ENCODE measurements at places on chromosomes 6 and 20.

DNA sequence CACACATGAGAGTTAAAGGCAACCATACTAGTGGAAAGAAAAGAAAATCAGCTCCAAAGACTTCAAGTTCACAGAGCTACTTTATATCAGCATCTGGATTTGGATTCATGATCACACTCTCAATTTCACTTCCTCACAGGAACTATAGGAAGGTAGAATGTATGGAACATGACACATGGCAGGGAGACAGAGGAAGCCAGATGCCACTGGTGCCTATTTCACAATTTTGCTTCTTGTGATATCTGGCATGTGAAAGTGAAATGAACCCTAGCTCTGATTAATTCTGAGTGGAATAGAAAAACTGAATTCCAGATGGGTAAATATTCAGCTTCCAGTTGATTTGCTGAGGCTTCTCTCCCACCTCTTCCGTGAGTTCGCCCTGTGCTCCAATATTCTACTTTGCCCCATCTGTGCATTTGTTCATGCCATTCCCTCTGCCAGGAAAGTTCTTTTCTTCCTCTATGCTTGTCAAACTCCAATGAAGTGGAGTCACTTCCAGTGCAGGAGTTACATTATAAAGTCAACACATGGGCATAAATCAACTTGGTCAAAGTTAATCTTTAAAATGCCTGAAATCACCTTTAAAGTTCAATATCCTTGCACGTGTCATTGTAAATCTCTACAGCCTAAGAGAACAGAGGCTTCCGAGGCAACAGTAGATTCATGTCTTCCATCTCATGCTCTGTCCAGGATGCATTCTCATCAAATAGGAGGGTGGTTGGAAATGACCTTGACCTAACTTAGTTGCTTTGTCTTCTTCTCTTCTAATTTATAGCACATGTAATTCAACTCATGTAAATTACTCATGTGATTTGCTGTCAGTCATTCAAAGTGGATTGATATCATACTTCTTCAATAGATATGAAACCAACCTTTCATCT is 275.3 kb downstream of the HIVEP2 start:
- H3K36me3 ChIP-seq, result no peaks in the 10 kb centered on the region
- H3K27me3 ChIP-seq, result no peaks in the 10 kb centered on the region
- H3K4me1 ChIP-seq, result no peaks in the 10 kb centered on the region
- H3K4me3 ChIP-seq, result no peak overlapping the region

DNA sequence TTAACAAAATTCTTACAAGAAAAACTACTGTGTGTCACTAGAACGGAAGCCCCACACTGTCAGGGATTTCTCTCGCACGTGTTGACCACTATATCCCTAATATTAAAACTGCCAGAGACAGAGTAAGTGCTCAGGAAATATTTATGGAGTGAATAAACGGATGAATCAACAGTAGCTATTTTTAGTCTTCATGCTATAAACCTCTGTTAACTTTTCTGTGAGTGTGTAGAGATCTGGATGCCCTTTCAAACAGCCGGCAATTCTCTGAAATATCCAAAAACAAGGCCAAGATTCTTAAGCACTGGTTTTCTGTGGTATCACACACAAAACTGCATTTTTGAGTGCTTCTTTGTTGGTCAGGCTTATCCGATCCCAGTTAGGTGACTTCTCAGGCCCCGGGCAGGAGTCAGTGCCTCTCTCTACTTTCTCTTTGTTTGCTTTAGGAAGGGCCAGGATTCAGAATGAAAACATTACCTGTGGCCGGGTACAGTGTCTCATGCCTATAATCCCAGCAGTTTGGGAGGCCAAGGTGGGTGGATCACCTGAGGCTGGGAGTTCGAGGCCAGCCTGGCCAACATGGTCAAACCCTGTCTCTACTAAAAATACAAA is 15.7 kb downstream of the ATP9A start:
- H3K27me3 ChIP-seq, result no peaks in the 10 kb centered on the region
- H3K27ac ChIP-seq, result peak overlapping the region; percentile 63
- H3K36me3 ChIP-seq, result no peaks in the 10 kb centered on the region

GRCh38 chr6:21132446-21132845 is 461.1 kb upstream of the SOX4 start:
- no peak overlapping the region for H3K4me3 ChIP-seq
- no peak overlapping the region for H3K27ac ChIP-seq
- H3K36me3 ChIP-seq, result no peaks in the 10 kb centered on the region

- no peaks in the 10 kb centered on the region for H3K4me1 ChIP-seq
- no peaks in the 10 kb centered on the region for H3K27me3 ChIP-seq
- no peak for DNase-seq
- no peaks in the 10 kb centered on the region for H3K36me3 ChIP-seq
- no peak overlapping the region for H3K27ac ChIP-seq
Measured at GRCh38 chr6:168157272-168158212, 78.5 kb upstream of the FRMD1 start.

GRCh38 chr6:75183099-75183541 is 22.7 kb downstream of the COL12A1 start:
- H3K4me3 ChIP-seq, result no peak overlapping the region
- H3K27me3 ChIP-seq, result no peaks in the 10 kb centered on the region
- DNase-seq, result no peak

- no peak overlapping the region for H3K27ac ChIP-seq
- H3K4me3 ChIP-seq, result no peak overlapping the region
- H3K36me3 ChIP-seq, result no peaks in the 10 kb centered on the region
Measured at GRCh38 chr6:87364602-87365252, 20.1 kb downstream of the C6orf163 start.

Data from right lobe of liver (tissue), 6 donors.